ENCODE measurements at places on chromosomes 11 and 22. TPM values are rescaled to one million over a fixed set of nuclear protein-coding genes. Genes with fewer than 3 reads are reported as not detected.

SYTL2 gene
- total RNA-seq, result 23.6 TPM

TSKU gene
- total RNA-seq, result 36.1 TPM

MIAT gene
- total RNA-seq, result 1.1 TPM

KCNK4 gene
- total RNA-seq, result 0.31 TPM

ALDH3B1 gene
- total RNA-seq, result 15.1 TPM

SLC25A18 gene
- total RNA-seq, result 1.6 TPM

GP1BB gene
- total RNA-seq, result 12.5 TPM

NAP1L4 gene
- 127 TPM for total RNA-seq

OR51B2 gene
- total RNA-seq, result not detected

GAB4 gene
- total RNA-seq, result not detected

YDJC gene
- 21.8 TPM for total RNA-seq

KMT5B gene
- 36.5 TPM for total RNA-seq

OR6A2 gene
- total RNA-seq, result not detected

VSTM5 gene
- not detected for total RNA-seq

PRODH gene
- 12.3 TPM for total RNA-seq

TMEM25 gene
- total RNA-seq, result 48.7 TPM

HEPN1 gene
- not detected for total RNA-seq

RAB36 gene
- total RNA-seq, result 3.9 TPM

FGF4 gene
- not detected for total RNA-seq

GDPD4 gene
- not detected for total RNA-seq

OVCH2 gene
- total RNA-seq, result not detected

Measured in gastroesophageal sphincter (tissue), 4 donors.